Muscle of back (tissue), 13 donors: ENCODE measurements at places on chromosomes 3 and 15. TPM values are rescaled to one million over a fixed set of nuclear protein-coding genes. Genes with fewer than 3 reads are reported as not detected.

The THSD4 gene
- polyA plus RNA-seq, result 23.9 TPM

DNA sequence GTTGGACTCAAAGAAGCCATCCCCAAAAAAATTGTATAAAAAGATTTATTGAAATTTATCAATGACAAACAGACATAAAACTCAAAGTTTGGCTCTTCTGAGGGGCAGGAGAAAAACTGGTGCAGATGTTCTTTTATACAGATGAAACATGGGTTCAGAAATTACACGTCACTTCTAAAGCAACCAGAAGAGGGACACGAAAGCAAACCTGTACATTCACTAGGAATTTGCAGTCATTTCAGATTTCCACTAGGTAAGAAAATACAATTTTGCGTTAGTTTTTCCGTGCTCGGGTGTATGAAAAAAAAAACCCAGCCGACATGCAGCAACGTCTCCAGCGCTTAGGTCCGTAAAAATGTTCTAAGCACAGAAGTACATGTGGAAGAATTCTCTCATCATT is 41.8 kb downstream of the ANP32A start:
- no peak for DNase-seq

The ZBTB38 gene
- 19.9 TPM for polyA plus RNA-seq

GRCh38 chr15:27352136-27352535 is 381.2 kb downstream of the GABRG3 start:
- DNase-seq, result no peak

- DNase-seq, result no peak
Measured at GRCh38 chr3:15430624-15431023, 3.2 kb downstream of the EAF1 start.
